Liver (tissue), 10 donors: ENCODE measurements at places on chromosomes 2 and 18. TPM values are rescaled to one million over a fixed set of nuclear protein-coding genes. Genes with fewer than 3 reads are reported as not detected.

- peaks cover 9% of the 10 kb centered on the region for H3K4me1 ChIP-seq
- peak overlapping the region; percentile 92 for H3K27ac ChIP-seq
- no peaks in the 10 kb centered on the region for H3K27me3 ChIP-seq
- H3K36me3 ChIP-seq: no peaks in the 10 kb centered on the region
Measured at GRCh38 chr2:38601463-38602135, 1.1 kb downstream of the HNRNPLL start.

DNA sequence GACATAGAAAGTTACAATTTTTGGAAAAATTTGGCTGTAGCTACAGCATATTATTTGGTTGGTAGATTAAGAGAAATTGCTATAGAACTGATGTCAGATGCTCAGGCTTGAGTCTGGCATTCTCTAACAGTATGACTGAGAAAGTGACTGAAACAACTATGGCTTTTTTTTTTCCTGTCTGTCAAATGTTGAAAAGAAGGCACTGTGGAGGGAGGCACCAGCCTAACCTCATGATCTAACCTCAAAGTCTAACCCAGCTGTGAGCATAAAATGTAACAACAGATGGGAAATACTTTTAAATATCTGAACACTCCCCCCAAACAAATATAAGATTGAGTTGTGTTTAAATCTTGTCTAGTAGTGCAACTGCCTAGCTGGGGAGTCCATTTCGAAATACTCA lies 629.1 kb downstream of the LRP1B start:
- no peak overlapping the region for H3K4me3 ChIP-seq
- H3K36me3 ChIP-seq: no peaks in the 10 kb centered on the region
- H3K4me1 ChIP-seq: no peaks in the 10 kb centered on the region
- no peak for DNase-seq
- no peak overlapping the region for H3K27ac ChIP-seq

- no peaks in the 10 kb centered on the region for H3K27me3 ChIP-seq
- no peak for DNase-seq
- H3K36me3 ChIP-seq: no peaks in the 10 kb centered on the region
- no peak overlapping the region for H3K27ac ChIP-seq
Measured at GRCh38 chr2:132605236-132606180, 64.5 kb downstream of the LYPD1 start.

The CCL20 gene
- 0.36 TPM for polyA plus RNA-seq

DNA sequence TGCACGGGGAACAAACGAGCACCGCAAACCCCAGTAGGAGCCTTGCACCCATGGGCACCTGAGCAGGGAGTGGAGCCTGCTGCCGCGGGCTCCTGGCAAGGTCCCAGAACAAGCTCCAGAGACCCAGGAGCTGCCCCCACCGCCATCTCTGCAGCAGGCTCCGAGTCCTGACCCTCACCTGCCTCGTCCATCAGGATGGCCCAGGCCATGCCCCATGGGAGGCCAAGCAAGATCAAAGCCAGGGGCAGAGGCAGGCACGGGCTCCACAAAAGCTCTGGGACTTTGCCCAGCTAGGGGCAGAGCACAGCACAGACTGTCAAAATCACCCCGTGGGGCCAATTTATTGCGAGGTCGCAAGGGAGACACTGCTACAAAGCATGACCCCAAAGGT lies 43.6 kb downstream of the GPC1 start:
- no peak overlapping the region for H3K4me3 ChIP-seq
- DNase-seq: no peak
- H3K36me3 ChIP-seq: no peaks in the 10 kb centered on the region
- H3K27me3 ChIP-seq: no peaks in the 10 kb centered on the region
- H3K27ac ChIP-seq: no peak overlapping the region

GRCh38 chr2:102703748-102704147 lies 58.1 kb upstream of the TMEM182 start:
- no peak overlapping the region for H3K4me3 ChIP-seq
- no peaks in the 10 kb centered on the region for H3K36me3 ChIP-seq
- no peaks in the 10 kb centered on the region for H3K27me3 ChIP-seq
- H3K27ac ChIP-seq: no peak overlapping the region
- H3K4me1 ChIP-seq: no peaks in the 10 kb centered on the region

DNA sequence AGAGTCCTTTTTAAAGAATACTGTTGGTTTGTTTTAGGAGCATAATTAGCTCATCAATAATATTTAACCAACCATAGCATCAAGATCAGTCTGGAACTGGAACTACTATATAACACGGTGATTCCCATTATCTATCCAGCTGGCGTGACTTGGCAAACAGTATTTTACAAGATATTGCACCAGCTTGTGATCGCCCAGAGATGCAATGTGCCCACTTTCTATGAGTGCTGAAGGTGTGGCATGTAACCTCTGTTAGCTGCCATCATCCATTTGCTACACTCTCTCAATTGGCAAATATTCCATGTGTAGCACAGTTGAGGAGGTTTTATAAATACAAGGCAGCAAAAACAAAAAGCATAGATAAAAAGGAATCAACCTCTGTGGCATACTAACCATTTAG lies 64.9 kb downstream of the FIGN start:
- no peaks in the 10 kb centered on the region for H3K36me3 ChIP-seq
- DNase-seq: no peak
- peaks cover 1% of the 10 kb centered on the region for H3K4me1 ChIP-seq
- no peak overlapping the region for H3K27ac ChIP-seq
- no peak overlapping the region for H3K4me3 ChIP-seq

DNA sequence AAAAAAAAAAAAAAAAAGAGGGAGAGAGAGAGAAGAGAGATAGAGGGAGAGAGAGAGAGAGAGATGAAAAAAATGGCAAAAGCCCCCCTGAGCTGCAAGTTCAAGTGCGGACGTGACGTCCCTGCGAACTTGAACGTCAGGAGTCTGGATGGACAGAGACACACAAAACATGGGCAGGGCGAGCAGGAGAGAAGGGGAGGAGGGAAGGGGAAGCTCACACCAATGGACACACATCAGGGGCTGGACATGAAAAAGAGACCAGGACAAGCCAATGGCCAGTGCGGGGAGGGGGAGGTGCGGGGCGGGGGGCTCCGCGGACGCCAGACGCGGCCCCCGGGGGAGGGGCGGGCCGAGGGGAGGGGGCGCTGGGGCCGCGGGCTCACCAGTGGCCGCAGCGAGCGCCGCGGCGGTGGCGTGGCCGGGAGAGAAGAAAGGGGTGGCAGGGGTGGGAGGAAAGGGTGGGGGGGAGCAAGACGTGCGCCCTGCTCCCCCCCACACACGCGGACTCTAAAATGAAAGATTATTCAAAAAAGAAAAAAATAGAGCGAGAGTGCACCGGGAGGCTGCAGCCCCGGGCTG lies at the start of gene BCL11A:
Gene BCL11A, minus strand, starts transcription at position 160 of the 579 bp plus-strand sequence. CDS start 384 bp downstream, outside the sequence.
- peaks cover 35% of the 10 kb centered on the region for H3K4me1 ChIP-seq
- H3K27ac ChIP-seq: peak within 1 kb of the TSS; percentile 19
- DNase-seq: no peak
- no peaks in the 10 kb centered on the region for H3K36me3 ChIP-seq

- no peaks in the 10 kb centered on the region for H3K27me3 ChIP-seq
- H3K36me3 ChIP-seq: no peaks in the 10 kb centered on the region
- no peak overlapping the region for H3K4me3 ChIP-seq
- H3K27ac ChIP-seq: no peak overlapping the region
- no peak for DNase-seq
- no peaks in the 10 kb centered on the region for H3K4me1 ChIP-seq
Measured at GRCh38 chr2:157500334-157500733, 56.4 kb upstream of the CYTIP start.
